ENCODE measurements at places on chromosomes 1 and 21.

GRCh38 chr1:5343256-5344020 lies 648.8 kb downstream of the NPHP4 start:
- no peak for DNase-seq

GRCh38 chr21:14945176-14945575 lies 119.6 kb downstream of the NRIP1 start:
- DNase-seq: no peak

DNA sequence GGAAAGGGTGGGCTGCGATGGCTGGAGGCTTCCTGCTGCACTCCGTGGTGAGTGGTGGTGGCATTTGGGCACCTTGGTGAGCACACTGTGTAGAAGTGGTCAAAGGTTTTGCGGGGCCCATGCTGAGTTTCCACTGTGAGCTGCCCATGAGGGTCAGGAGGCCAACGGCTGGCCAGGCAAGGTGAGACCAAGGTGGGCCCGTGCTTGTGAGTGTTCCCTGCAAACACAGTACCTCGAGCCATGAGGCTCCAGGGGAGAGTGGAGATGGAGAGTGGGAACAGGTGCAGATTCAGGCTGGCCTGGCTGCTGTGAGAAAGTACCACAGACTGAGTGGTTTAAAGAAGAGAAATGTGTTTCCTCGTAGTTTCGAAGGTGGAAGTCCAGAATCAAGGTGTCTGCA lies 40.8 kb downstream of the AJAP1 start:
- DNase-seq: no peak

DNA sequence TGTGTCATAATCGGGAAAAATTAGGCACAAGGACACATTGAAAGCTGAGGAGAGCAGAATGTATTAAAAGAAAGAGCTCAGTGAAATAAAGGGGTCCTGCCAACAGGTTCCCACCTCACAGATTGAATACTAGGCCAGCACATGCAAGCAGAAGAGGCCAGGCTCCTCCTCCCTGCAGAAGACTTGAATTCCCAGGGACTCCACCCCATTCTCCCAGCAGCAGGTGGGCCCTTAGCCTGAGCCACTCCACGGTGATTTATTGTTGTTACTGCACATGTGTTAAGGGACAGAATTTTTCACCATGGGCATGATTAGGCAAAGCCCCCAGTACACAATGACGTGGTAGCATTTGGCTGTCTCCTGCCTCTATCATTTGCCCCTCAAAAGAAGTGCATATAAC lies 1844.7 kb downstream of the NCAM2 start:
- DNase-seq: no peak

- no peak for DNase-seq
Observed at GRCh38 chr1:188672153-188672552, 1805.5 kb downstream of the BRINP3 start.

- DNase-seq: no peak
Observed at GRCh38 chr21:42691901-42692559, 38.6 kb downstream of the PDE9A start.

DNA sequence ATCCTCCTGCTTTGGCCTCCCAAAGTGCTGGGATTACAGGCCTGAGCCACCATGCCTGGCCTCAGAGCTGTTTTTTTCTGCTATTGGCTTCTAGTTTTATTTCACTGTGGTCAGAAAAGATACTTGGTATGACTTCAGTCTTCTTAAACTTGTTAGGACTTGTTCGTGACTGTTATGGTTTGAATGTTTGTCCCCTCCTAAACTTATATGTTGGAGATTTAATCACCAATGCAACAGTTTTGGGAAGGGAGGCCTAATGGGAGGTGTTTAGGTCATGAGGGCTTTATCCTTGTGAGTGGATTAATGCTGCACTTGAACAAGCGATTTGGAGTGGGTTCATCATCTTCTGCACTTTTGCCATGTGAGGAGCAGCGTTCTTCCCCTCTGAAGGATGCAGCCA lies 24.5 kb upstream of the SOD1 start:
- DNase-seq: no peak

GRCh38 chr1:2441746-2442145 lies 29.4 kb upstream of the PEX10 start:
- DNase-seq: no peak

DNA sequence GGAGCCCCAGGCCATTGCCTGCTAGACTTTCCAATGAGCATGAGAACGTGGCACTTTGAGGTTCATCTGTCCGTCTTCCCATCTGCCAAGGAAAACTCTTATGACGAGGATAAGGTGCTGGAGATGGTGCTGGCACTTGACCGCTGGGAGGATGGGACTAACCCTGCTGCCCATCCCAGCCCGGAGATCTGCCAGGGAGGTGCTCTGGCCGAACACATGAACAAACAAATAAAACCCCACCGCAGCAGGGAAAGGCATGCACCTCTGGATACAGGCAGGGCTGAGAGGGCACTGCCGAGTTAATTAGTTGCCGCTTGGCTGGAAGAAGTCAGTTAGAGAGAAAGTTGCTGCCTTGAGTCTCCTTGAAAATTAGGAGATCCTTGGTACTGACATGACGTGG lies 308.4 kb downstream of the AJAP1 start:
- DNase-seq: no peak

DNA sequence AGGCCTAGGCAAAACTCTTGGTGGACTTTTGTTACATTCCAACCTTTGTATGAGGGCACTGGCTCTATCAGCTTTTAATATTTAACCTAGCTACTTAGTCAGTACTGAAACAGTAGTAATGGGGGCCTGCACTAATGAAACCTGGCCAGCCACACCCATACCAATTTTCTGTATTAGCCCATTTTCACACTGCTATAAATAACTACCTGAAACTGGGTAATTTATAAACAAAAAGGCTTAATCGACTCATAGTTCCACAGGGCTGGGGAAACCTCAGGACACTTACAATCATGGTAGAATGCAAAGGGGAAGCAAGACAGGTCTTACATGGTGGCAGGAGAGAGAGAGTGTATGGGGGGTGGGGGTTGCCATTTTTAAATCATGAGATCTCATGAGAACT lies 245.7 kb upstream of the RGS18 start:
- DNase-seq: no peak

- peak; percentile 32 for DNase-seq
Observed at GRCh38 chr1:68230484-68230802, 1.9 kb downstream of the WLS start.

DNA sequence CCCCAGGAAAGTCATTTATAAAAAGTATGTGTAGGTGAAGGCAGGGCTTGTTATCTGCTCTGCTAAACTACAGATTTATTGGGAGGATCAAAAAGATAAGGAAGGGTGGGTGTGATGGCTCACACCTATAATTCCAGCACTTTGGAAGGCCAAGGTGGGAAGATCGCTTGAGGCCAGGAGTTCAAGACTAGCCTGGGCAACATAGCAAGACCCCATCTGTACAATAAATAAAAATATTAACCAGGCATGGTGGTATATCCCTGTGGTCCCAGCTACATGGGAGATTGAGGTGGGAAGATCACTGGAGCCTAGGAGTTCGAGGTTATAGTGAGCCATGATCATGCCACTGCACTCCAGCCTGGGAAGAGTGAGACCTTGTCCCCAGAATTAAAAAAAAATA lies 86.4 kb downstream of the NENF start:
- DNase-seq: no peak

GRCh38 chr1:18149027-18149641 lies 41.5 kb downstream of the IGSF21 start:
- DNase-seq: no peak

DNA sequence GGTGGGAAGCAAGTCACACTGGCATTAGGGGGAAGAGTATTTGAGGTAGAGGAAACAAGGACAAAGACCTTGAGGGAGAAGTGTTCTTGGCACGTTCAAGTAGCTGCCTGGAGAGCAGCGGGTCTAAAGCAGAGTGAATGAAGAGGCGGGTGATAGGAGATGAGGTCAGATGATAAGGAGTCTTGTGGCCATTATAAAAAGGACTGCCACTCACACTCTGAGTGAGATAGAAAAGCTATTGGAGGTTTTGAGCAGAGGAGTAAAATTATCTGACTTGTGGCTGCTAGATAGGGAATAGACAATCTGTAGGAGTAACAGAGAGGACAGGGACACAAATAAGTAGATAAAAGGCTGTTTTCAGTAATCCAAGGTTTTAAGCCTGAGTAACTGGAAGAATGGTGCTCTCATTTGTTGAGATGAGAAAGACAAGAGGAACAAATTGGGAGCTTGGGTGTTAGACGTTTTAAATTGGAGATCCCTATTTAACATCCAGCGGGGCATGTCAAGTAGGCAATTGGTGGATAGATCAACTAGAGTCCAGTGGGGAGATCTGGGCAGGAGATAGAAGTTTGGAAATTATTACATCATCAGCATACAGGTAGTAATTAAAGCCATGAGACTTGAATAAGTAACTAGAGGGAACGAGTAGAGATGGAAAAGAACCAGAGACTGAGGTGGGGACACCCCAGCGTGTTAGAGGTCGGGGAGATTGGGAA lies 43.7 kb downstream of the HENMT1 start:
- DNase-seq: no peak

GRCh38 chr1:247304031-247304430 lies 27.6 kb downstream of the ZNF496 start:
- DNase-seq: no peak

GRCh38 chr1:56227886-56228285 lies 351.5 kb downstream of the PLPP3 start:
- no peak for DNase-seq

GRCh38 chr21:25862596-25862995 lies 127.8 kb downstream of the GABPA start:
- no peak for DNase-seq

All from HCEC 1CT (cell line).